Stimulated activated CD8-positive, alpha-beta memory T cell treated with anti-CD3 and anti-CD28 coated beads, Interleukin-2, amount 100 ng/mL, for 1 hour (primary cell): ENCODE measurements at places on chromosomes 7 and 10.

DNA sequence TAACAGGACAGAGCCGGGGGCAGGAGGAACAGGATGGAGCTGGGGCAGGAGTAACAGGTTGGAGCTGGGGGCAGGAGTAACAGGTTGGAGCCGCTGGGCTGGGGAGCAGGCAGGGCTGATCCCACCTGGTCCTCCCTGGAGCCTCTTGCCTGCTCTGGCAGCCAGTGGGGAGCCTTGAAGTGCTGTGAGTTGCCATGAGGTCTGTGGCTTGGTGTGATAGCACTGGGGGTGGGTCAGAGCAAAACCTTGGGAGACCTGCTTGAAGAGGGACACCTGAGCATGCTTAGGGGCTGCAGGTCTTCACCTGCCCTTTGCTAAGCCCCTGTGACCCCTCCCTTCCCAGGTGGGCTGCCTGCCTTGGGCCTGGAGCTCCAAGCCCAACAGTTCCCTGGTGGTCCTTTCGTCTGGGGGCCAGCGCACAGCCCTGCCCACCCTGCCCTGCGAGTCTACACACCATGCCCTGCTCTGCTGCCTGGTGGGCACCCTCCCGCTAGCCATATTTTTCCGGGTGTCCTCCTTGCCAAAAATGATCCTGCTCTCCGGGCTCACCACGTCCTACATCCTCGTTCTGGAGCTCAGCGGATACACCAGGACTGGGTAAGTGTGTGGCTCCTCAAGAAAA, 111.6 kb downstream of the ADCY1 start:
- no peak for DNase-seq

DNA sequence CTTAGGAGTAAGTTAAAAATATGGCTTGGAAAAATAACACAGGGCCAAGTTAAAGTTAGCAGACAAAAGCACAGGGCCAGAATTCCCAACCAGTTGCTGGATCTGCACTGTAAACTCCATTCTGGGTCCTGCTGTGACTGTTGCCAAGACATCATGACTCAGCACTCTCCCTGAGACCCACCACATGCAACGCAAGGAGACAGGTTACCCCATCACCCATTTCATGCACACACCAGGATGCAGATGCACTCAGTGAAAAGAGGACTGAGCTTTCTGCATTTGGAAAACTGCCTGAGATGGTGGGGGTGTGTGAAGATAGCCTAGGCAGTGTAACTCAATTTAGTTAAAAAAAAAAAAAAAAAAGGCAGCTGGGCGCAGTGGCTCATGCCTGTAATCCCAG, 97.6 kb upstream of the ZNF438 start:
- DNase-seq = no peak

DNA sequence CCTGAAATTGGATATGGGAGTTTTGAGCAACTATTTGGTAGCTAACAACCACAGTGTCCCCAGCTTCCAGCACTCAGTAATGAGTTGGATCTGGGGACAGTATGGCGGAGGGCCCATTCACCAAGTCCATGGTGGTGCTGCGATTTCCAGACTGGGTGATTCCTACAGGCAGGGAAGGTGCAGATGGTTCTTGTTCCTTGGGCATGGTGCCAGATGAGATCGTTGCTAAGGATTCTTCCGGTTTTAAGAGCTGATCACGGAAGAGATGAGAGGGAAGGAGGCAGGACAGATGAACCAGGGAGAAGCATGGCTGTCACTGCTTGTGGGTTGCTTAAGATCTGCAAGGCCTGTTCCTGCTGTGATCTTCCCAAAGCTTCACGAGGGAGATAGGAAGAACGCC, 380.3 kb downstream of the TCERG1L start:
- DNase-seq = no peak

- no peak for DNase-seq
Observed at GRCh38 chr10:98621630-98622029, 174.9 kb upstream of the HPS1 start.

GRCh38 chr7:130417213-130417612, 23.6 kb downstream of the CEP41 start:
- no peak for DNase-seq

DNA sequence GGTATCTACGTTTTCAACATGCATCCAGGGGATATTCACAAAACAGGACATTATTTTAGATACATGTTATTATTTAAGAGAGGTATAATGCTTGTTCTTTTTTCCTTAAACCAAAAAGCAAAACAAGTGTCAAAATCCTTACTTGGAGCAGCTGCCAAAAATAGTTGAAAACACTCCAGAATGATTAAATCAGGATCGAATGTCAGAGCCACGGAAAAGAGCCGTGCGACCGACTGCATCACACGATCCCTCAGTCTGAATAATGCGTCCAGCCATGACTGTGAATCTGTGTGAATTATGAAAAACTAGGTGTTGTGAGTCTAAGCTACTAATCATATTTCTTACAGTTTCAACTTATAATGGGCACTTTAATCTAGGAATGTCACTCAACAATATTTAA, 126.0 kb downstream of the PARD3 start:
- no peak for DNase-seq

- no peak for DNase-seq
Observed at GRCh38 chr10:100980711-100981110, 6.6 kb downstream of the MRPL43 start.

DNA sequence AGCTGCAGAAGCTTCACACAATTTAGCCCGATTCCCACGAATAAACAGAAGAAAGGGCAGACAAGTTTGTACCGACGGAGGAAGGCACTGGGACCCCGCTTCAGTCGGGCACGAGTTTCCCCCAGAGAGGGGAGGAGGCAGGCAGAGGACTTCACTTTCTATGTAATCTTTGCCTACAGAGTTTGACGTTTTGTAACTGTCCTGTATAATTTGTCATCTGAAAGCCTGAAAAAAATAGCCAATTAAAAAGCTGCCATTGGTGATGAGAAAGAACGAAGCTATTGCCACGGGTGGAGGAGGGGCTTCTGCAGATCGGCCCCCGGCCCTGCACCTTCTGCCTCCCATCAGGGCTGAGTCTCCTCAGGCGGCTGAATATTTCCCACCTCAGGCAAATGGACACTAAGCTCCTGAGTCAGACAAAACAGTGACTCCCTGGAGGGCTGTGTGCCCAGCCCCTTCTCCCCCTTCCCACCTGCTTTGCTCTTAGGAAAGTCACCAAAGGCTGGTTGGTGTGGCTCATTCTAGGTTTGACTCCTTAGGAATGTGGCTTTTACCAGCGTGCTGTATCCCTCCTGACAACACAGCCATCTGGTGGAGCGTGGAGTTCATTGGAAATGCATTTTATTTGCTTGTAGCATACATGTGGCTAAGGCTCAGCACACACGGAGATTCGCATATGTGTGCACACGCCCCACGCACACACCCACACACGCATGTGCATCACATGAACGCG, 117.4 kb downstream of the VIPR2 start:
- no peak for DNase-seq

DNA sequence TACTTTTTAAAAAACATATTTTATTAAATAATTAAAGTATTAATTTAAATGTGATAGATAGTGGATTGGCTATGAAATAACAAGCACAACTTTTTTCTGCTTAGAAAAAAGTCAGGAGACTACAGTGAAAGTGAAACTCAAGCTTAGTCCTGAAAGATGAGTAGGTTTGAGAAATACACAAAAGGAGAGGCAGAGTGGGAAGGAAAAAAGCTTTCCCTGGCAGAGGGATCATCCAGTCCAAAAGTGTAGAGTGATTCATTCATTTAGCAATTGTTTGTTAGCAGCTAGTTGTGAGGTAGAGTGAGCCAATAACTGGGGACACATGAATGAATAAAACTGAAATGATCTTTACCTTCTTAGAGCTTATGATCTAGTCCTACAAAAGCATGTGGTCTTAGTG, 93.5 kb downstream of the FOXP2 start:
- no peak for DNase-seq

DNA sequence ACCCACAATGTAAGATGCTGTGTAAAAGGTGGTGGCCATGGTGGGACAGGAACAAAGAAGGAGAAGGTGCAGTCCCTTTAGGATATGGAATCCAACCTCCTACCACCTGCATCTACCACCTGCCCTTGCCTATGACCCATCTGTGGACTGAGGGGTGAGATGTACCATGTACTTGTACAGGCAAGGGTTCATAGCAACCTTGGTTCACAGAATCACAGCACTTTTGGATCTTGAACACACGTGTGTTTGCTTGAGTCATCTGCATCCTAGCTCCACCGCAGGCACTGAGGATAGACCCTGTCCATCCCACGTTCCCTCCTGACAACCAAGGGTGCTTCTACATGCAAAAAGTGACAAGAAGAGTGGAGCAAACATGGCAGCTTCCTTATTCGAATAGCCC, 162.3 kb downstream of the GFRA1 start:
- DNase-seq = no peak
